ENCODE measurements at places on chromosomes 3 and 15.
A peak's percentile ranks its signal among the peaks of the same experiment; 100 is the strongest.

GRCh38 chr15:45648521-45649200 is 13.8 kb downstream of the SQOR start:
- DNase-seq: no peak

DNA sequence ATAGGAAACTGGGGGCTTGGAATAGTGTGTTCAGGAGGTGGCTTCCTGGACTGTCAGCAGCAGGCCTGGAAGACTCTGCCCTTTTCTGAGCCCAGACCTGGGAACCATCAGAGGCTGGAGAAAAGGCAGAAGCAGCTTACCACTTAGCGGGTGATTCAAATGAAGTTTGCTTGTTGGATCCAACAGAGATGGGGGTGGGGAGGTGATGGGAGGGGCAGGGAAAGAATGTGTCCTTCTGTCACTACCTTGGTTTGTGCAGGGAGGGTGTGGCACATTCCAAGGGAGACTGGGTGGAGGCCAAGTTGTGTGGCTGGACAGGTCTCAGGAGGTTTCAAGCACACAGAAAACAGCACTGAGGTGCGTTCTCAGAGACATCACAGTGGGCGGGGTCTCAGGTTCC is 58.8 kb downstream of the TRAK1 start:
- DNase-seq: no peak

DNA sequence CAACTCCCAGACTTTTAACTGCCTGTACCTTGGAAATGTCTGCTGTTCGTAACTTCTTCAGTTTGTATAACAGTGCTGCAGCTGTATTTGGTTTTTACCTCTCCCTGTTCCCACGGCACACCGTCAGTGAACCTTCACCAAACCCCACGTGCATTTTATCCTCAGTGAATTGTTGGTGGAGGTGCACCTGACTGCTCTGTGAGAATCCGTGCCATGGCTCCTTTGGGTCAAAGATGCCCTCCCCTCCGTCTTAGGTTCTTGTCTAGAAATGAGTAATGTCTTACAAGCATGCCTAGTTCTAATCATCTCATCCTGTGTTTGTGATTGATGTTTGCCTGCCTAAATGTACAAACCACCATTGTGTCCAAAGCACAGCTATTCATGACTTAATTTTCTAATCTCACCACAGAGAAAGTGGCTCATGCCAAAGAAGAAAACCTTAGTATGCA is 28.2 kb downstream of the TPM1 start:
- no peak for DNase-seq

DNA sequence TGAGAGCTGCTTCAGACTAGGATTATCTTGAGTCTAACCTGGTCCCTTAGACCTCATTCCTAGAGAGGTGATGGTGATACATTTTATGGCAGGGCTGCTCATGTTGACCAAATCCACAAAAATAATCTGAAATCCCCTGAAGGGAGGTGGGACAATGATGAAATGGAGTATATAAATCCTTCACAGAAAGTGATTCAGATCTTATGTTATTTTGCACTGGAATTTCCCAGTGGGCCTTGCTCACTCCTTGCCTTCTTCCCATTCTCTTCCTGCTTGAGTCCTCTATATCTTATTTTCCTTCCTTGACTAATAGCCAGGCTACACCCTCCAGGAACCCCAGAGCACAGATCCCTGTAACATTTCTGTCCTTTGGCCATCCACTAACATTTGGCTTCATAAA is 10.4 kb upstream of the TMEM202 start:
- no peak for DNase-seq

GRCh38 chr3:150303768-150304167 is 104.3 kb upstream of the TSC22D2 start:
- no peak for DNase-seq

DNA sequence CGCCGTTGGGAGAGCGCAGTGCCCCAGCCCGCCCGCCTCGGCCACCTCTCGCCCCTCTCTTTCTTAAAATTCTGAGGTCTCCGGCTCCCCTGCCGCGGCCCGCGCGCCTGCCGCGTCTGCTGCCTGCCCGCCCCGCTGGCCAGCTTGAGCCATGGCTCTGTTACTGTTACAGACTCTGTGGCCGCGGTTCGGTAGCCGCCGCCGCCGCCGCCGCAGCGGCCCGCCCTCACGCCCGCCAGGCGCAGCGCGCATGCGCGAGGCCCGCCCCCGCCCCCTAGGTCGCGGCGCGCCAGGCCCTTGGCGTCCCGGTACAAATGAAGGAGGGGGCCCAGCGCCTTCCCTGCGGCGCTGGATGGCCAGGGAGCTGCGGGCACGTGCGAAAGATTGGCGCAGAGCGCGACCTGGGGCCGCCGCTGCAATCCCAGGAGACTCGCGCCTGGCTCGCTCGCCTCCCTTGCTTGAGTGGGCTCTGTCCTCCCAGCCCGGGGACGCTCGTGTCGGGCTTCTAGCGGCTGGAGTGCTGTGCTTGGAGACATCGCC is at the start of gene ONECUT1:
ONECUT1 (minus strand) TSS at position 168 of the 540 bp plus-strand sequence. CDS start 452 bp downstream, outside the sequence.
- peak; percentile 24 for DNase-seq

GRCh38 chr15:29749365-29750086 is 72.7 kb downstream of the TJP1 start:
- DNase-seq: no peak

DNA sequence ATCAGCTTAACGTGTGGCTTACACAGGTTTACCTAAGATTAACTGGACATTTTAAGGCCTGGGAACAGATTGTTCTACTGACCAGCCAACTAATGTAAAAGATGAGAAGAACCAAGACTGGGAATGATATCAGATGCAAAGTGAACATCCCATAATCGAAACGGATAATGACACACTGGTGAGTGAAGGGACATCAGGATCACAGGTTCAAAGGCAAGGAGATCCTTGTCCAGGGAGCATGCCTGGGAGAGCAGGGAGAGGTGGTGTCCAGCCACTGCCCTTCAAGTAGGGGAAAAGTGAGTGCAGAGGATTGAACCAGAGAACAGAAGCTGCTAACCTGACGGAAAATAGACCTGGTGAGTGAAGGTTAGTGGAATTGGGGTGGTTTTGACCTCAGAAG is 228.8 kb downstream of the RORA start:
- no peak for DNase-seq

DNA sequence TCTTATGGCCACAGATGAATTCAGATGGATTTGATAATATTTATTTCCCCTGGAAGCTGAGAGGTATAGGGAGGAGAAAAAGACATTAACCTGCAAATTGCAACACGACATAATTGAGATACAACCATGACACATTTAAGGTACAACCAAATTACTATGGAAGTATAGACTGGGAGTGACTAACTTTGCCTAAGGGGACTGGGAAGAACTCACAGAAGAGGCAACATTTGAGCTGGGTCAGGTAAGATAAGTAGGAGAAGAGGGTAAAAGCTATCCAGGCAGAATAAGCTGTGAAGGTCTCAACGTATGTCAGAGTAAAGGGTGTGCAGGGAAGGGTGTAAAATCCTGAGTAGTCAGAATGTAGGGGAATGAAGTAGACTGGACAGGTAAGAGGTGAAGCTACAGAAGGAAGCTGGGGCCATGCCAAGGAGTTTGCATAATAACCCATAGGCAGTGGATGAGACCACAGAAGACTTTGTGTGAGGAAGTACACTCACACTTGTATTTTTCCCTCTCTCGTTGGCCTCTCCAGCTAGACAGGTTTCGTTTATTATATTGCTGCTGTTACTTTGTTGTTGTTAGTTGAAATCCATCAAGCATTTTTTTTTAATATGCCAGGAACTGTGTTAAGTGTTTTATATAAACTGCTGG is 28.0 kb upstream of the PTX3 start:
- no peak for DNase-seq
